ENCODE measurements at places on chromosomes 7 and 10.

GRCh38 chr10:31263903-31264302, 55.1 kb upstream of the ZEB1 start:
- no peak for DNase-seq

DNA sequence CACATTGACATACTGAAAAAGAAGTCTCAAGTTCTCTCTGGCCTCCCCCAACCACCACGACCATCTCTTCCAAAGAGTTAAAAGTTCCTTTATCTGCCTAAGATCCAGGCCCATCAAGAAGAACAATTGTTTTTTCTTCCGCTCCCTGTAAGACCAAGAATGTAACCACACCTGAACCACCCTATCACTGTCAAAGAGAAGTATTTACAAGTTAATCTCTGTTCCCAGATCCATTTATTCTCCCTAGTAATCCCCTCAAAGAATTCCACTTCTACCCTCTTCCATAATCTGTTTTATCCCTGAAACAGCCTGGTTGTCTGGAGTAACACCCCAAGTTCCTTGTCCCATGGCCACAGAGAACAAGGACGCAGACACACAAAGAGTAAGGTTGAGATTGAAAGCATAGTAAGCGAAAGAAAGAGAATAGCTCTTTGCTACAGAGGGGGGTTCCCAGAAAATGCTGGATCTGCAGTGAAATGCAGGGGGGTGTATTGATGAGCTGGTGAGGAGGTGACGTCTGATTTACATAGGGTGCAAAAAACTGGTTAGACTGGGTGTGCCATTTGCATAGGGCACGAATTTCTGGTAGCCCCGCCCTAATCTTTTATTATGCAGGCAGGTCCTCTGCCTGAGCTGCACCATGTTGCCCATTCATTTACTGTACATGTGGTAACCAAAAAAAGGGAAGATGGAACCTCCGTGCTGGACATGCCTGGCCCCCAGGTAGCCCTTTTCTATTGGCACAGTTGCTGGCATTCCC, 122.0 kb downstream of the SKIDA1 start:
- no peak for DNase-seq

DNA sequence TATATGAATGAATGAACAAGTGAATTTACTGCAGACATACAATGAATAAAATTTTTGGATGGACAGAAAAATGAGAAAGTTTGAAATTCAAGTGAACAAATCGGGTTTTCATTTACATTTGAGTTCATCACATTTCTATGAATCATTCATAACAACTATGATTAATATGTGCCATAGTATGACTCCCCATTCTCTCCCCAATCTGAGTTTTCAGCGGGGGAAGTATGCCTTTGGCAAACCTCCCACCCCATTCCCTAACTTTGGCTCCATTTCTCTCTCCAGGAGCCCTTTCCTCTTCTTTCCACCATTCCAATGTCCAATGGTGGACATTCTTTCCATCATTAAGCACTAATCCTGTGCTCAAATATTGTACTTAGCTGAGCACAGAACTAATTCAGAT, 96.8 kb upstream of the LSM8 start:
- DNase-seq, result no peak

DNA sequence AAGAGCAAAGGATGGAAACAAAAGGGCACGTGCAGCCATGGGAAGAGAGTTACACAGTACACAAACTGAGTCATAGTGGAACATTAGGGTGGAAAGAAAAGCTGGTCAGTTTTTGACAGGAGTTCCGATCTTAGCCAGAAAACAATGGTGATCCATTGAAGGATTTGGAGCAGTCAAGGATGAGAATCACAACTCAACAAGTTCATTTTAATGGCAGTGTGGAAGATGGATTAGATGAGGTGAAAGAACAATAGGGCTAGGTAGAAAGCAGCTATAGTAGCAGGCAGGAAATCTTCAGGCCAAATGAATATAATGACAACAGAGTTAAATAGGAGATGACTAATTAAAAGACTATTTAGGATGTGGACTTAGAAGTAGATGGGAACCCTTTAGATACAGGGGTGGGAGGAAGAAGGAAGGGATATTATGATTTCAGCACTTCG, 136.3 kb downstream of the DOCK4 start:
- DNase-seq, result no peak

DNA sequence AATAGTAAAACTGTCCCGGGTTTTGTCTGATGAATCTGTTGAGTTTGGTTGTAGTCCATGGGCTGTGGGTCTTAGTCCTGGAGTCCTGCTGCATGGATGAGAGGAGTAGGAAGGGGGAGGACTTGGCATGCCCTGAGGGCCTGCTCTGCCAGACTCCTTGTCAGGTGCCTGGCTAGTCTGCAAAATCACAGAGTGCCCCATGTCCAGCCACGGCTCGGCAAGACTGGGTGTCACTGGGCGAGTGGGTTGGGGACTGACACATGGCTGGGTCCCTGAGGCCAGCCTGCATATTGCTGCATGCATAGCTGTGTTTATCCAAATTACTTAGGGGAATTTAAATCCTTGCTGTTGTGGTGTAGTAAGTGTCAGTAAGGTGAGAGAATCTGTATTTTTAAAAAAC, 9.7 kb downstream of the MINDY4 start:
- no peak for DNase-seq

DNA sequence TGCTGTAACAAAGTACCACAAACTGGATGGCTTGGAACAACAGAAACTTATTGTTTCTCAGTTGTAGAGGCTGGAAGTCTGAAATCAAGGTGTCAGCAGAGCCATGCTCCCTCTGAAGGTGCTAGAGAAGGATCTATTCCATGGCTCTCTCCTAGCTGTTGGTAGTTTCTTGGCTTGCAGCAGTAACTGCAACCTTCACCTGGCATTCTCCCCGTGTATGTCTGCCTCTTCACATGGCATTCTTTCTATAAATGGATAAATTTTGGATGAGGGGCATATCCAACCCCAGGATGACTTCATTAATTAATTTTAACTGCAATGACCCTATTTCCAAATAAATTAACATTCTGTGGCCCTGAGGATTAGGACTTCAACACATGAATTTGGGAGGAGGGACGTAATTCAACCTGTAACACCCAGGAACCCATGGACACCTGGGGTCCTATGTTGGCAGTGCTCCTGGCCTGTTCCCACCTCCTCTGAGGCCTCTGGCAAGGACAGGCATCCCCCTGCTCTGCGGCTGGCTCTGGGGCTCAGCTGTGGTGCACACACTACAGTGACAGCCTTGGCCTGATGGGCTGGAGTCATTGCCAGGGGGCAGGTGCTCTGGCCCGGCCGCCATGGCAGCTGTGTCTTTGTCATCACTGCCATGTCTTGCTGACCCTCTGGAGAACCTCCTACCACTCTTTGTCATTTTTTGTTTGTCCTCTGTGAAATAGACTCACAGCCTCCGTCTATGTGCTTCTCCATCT, 30.8 kb downstream of the LSMEM1 start:
- no peak for DNase-seq

DNA sequence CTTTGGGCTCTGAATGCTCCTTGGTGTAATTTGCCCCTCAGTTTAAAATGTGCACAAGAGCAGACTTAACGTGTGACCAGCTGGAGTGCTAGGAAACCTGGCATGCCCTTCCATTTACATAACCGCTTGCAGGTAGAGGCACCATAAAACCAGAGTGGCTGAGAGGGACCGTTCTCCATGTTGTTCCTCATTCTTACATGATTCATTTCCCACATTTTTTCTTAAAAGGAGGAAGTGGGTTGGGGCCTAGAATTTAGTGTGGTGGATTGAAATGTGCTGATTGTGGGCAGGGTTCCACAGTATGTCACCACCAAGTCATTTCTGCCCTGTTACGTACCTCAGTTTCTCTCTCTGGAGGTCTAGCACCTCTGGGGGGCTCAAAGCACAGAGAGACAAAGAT, 375.8 kb upstream of the VSTM2A start:
- DNase-seq, result no peak

DNA sequence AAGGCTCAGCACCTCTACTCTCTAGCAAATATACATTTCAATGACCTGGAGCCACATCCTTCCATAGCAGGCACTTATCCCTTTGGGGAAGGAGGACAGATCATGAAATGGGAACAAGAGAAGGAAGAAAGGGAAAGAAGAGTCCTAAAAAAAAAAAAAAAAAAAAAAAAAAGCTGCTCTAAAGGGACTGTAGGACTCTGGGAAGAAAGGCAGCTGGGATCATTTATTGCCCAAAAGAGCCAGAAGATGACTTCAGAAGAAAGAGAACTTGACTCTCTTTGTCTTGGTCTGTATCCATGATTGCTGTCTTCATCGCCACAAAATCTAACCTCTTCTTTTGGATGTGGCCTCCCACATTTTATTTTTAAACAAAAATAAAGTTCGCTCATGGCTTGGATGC, 203.6 kb upstream of the CELF2 start:
- no peak for DNase-seq

DNA sequence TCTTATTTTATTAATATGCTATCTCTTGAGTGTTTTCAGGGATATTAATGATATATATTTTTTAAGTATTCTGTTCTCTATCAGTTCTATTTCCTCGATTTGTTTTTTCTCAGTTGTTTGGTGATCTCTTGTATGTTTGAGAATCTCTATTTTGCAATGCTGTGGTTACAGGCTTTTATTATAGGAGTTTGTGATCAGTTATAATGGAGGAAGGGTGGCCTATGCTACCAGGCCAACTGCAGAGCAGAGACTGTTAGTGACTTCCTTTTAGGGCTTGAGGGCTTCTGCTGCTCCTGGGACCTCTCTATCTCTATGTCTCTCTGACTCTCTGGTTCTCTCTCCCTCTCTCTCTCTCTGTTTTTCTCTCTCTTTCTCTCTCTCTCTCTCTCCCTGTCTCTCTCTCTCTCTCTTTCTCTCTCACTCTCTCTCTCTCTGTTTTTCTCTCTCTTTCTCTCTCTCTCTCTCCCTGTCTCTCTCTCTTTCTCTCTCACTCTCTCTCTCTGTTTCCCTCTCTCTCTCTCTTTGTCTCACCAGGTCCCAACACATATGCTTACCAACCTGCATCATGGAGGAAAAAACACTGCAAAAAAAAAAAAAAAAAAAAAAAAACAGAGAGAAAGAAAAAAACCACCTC, 69.4 kb upstream of the CAV2 start:
- DNase-seq, result no peak

DNA sequence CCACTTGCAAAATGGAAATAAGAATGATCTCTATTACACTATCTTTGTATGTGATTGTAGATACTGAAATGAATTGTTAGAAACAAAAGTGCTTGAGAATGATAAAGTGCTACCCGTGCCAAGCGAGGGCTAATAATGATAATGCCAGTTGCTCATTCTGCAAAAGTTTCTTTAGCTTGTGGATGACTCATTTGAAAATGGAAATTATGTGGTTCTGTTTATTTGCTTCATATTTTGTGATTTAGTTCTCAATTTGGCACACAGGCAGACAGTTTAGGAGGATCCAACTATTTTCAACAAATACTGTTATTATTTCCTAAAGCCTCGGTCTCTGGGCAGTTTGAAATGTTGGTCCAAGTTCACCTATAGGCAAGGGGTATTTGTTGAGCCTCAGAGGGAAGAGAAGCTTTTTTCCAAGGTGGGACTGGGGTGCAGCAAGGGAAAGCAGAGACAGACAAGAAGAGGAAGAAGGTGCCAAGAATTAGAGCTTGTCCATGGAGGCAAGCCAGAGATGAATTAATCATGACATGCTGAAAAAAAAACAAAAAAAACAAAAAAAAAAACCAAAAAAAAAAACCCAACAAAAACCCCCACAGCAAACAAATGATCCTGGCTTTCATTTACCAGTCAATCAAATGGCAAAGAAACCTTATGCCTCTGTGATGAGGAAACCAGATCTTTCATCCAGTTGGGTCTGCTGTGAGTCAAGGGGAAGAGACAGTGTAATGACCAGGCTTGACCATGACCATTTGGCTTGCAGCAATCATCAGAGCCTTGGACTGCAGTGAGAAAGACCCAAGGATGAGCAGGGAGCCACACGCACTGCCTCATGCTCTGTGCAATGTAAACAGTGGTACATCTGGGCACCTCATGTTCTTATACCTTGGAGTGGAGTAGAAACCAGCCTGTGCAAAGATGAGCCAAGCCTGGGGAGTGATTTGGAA, 285.0 kb upstream of the HABP2 start:
- no peak for DNase-seq

GRCh38 chr7:10767771-10768170, 205.9 kb upstream of the PHF14 start:
- DNase-seq, result no peak

GRCh38 chr10:17007418-17007770, 122.2 kb downstream of the CUBN start:
- DNase-seq, result peak; percentile 22

DNA sequence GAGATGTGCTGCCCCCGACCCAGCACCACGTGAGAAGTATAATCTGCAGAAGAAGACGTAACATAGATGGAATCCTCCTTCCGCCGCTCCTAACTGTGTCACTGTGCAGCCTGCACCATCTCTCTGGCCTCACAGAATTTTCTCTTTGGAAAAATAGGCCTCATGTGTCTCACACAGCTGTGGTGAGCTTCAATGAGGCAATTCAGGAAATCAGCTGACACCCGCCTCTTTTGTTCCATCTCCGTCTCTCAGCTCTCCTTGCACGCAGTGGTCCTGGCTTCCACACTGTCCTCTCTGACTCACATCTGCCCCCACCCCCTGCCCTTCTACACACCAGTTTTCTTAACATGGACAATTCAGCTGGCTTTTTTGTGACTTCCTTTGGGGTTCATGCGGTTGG, 7.2 kb downstream of the C10orf90 start:
- DNase-seq, result no peak

GRCh38 chr10:66148312-66148711, 777.5 kb upstream of the LRRTM3 start:
- DNase-seq, result no peak

DNA sequence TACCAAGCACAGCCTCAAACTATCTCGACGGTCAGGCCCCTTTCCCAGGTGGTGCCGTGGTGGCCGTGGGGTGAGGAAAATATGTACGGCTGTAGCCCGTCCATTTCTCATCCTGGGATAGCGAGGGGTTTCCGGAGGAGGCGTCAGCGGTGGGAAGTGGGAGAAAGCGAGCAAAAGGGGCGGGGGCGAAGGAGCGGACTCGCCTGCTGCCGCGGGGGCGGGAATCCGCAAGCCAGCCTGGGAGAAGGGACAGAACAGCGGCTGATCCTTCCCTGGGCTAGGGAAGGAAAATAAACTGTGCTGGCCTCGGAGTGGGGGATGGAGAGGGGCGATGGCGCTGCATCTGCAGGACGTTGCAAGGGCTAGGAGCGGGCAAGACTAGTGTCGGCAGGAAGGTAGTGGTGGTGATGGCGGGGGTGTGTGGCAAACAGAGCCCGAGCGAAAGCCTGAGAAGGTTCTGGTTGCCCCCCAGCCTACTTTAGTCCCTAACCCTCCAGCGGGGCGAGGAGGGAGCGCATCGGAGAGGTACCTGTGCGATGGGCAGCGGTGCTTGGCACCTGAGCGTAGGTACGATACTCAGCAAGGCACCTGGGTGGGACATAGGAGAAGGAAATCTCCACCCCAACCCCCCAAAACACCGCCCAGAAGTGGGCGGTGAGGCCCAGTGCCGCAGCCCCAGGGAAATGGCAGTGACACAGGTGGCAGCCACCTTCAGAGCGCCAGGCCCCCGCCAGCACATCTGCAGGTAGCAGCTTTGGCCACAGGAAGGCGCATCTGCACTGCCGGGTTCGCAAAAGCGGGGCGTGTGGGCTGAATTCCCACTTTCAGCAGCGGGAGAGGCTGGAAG, 49.9 kb upstream of the STEAP1B start:
- DNase-seq, result peak; percentile 19

Measured in CD4-positive, alpha-beta T cell treated with Interleukin-6 for 4 hours (primary cell).